ENCODE measurements at places on chromosomes 13 and 19.

GRCh38 chr13:111907341-111907880 is 159.5 kb upstream of the SOX1 start:
- no peak for DNase-seq

DNA sequence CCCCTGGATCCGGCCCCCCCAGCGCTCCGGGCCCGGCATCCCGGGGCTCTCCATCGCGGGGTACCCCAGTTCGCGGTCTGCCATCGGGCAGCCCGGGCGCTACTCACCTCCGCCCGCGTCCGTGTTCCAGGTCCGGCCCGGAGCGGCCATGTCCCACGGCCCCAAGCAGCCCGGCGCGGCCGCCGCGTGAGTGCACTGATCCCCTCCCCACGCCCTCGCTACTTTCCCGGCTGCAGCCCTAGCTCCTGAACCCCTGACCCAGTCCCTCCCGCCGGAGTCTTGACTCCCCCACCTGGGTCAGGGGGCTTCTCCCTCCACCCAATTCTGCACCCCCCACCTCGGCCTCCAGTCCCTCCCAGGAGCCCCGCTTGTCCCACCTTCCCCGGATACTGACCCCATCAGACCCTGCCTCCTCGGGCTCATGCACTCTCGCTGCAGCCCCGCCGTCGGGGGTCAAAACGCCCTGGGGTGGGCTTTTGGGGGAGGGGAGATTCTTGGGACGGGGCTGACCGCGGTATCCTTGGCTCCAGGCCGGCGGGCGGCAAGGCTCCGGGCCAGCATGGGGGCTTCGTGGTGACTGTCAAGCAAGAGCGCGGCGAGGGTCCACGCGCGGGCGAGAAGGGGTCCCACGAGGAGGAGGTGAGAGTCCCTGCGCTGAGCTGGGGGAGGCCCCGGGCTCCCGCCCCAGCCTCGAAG is 566 bp downstream of the HMG20B start:
- peak; percentile 41 for DNase-seq

DNA sequence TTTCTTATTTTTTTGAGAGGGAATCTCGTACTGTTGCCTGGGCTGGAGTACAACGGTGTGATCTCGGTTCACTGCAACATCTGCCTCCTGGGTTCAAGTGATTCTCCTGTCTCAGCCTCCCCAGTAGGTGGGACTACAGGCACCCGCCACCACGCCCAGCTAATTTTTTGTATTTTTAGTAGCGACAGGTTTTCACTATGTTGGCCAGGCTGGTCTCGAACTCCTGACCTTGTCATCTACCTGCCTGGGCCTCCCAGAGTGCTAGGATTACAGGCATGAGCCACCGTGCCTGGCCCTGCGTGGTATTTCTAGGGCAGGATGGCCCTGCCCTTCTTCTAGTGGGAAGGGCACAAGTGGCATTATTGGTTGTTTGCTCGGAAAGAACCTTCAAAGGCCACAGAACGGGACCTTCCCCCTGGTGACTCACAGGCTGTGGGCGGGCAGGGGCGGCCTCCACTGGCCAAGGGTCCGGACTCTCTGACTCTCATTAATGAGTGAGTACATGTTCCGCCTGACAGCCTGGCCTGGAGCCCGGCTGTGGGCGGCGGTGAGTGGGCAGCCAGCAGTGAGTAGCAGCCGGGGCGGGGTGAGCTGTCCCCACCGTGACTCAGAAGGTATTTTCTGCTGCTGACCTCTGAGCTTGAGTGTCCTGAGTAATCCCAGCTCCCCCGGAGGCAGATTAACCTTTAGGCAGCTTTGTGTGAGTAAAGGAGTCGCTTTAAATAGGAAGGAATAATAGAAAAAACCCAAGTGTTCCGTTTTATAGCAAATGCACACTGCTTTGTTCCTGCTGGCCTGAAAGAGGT is 5.1 kb downstream of the DOT1L start:
- DNase-seq: peak; percentile 85

GRCh38 chr13:108985166-108985565 is 355.8 kb downstream of the MYO16 start:
- no peak for DNase-seq

- DNase-seq: no peak
Measured at GRCh38 chr19:56097306-56097705, 23.8 kb downstream of the ZNF787 start.

GRCh38 chr19:16073988-16074387 is 2.3 kb upstream of the TPM4 start:
- DNase-seq: no peak

- DNase-seq: no peak
Measured at GRCh38 chr13:30121666-30122065, 185.7 kb downstream of the KATNAL1 start.

DNA sequence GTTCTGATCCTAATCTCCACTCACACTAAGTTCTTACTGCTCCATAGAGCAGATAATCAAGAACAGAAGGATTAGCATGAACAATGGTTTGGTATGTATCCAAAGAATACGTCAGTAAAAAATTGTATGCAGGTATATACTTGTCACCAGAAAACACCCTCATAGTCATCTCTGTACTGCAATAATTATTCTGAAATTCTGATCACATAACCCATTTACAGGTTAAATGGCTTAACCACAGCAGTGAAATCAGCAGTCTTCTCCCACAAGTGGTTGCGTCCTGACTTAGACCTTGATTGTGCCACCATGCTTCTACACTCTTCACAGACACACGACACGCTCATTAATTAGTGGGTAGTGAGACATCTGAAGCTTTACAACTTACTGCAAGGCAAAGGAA is 50.9 kb downstream of the LNX2 start:
- DNase-seq: no peak

DNA sequence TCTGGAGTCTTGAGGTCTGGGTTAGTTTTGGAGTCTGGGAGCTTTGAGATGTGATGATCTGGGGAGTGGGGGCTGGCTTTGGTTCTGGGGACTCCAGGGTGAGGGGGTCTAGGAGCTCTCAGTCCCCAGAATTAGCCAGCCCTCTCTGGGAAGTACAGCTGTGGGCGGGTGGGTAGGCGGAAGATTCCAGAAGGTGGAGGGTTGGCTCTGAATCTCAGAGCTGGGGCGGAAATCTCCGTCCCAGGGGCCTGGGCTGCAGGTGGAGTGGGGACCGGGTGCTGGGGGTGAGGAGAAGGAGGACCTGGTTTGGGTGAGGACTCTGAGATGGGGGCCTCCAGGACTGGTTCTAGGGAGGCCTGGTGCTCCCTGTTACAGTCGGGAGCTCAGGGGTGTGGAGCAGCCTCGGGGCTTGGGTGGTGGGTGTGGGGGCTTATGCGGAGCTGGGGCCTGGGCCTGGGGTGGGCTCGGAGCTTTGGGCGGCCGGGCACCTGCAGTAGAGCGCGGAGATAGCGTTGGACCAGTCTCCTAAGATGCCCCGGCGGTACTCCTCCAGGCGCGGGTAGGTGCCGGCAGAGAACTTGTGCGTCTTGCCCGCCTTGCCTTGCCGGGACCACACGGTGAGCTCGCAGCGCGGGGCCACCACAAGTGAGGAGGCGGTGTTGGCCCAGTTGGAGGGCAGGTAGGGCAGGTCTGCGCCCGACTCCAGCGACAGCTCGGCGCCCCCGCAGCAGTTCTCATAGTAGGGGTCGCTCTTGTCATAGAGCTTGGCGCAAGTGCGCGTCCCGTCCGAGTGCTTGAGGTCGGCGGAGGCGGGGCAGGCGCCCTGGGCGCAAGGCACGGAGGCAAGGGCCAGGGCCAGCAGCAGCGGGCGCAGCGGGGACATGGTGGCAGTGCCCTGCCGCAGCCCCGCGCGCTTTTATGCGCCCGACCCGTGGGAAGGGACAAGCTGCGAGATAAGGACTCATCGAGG is at the start of gene SYCN:
Gene SYCN (minus strand): TSS at position 892 of the 970 bp plus-strand sequence. CDS start 9 bp downstream, at position 883.
- no peak for DNase-seq

- no peak for DNase-seq
Measured at GRCh38 chr13:70170689-70171088, 62.4 kb upstream of the KLHL1 start.

DNA sequence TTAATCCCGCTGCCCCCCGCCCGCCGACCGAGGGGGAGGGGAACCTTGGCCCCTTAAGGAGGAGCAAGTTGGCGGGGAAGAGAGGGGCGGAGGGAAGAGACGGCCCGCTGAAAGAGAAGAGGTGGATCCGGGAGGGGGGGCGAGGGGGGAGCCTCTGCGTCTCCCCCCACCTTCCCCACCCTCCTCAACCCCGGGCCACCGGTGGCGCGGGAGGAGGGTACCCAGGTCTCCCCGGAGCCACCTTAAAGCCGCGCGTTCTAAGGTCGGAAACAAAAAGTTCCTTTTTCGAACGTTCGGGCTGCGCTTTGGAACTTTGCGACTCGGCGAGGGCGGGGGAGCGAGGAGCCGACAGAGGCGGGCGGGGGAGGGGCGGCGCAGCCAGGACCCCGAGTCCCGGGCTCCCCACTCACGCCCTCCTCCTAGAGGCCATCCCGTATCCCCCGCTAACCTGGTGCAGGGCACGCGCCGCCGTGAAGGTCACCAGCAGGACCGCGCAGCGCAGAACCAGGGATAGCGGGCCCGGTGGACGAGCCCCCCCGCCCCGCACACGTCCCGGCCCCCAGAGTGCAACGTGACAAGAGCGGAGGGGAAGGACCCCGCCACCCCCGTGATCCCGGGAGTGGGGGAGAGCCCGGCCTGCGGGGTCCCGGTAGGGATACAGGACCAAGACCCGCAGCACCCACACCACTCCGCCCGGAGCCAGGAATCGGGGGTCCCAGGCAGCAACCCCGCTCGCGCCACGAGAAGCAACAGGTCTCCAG is 659 bp downstream of the ERF start:
- DNase-seq: peak; percentile 87

DNA sequence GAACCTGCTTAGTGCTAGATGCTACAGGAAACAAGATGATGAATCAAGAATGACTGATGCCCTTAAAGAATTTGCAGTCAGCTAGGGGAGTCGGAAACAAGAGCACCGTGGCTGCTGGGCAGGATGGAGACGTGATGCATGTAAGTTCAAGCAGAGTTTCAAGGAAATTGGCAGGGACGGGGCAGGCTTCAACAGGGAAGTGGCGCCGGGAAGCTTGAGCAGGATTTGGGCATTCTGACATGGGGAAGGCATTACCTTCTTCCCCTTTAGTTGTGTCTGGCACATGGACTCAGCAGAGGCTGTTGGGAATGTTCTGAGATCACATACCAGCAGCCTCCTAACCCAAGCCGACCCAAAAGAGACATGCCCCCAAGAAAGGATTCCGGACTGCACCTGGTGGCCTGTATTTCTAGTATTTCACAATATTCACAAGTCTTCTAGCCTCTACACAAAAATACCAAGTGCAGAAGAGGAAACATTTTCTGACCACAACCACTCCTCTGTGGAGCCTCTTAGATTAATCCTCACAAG is 138.2 kb downstream of the CRYL1 start:
- DNase-seq: no peak

DNA sequence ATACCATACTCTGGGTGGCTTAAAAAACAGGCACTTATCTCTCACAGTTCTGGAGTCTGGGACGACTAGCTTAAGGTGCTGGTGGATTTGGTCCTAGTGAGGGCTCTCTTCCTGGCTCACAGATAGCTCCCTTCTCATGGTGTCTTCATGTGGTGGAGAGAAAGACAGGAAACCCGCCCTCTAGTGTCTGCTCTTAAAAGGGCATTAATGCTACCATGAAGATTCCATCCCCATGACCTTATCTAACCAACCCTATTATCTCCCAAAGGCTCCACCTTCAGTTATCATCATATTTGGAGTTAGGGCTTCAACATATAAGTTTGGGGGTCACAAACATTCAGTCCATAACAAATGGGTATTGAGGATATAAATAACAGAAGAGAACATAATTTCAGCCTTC is 139.4 kb downstream of the HS6ST3 start:
- no peak for DNase-seq

DNA sequence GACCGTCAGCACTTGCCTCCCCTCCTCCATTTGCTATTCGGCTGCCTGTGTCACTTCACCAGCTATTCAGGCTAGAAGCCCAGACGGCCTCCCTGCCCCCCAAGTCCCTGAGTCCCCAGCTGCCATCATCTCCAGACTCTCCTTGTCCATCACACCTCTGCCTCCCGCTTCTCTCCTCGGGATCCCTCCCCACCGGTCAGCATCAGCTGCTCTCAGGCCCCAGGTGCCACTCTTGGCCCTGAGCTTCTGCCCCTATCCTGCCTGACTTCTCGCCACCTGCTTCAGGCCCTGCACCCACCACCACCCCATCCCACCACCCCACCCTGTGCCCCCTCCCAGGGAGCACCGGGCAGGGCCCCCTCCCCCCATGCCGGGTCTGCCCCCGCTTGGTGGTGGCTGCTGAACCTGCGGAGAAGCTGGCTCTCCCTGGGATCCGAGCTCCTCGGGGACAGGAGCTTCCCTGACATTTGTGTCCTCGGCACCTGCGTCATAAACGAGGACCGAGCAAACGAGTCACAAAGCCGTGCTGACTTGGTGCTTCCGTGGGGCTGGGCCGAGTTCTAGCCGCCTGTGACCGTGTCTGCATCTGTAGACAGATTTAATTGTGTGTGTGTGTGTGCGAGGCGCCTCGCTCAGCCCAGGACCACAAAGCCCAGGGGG is 70.3 kb upstream of the MCF2L start:
- DNase-seq: no peak

- no peak for DNase-seq
Measured at GRCh38 chr13:34409496-34410182, 532.4 kb upstream of the NBEA start.

DNA sequence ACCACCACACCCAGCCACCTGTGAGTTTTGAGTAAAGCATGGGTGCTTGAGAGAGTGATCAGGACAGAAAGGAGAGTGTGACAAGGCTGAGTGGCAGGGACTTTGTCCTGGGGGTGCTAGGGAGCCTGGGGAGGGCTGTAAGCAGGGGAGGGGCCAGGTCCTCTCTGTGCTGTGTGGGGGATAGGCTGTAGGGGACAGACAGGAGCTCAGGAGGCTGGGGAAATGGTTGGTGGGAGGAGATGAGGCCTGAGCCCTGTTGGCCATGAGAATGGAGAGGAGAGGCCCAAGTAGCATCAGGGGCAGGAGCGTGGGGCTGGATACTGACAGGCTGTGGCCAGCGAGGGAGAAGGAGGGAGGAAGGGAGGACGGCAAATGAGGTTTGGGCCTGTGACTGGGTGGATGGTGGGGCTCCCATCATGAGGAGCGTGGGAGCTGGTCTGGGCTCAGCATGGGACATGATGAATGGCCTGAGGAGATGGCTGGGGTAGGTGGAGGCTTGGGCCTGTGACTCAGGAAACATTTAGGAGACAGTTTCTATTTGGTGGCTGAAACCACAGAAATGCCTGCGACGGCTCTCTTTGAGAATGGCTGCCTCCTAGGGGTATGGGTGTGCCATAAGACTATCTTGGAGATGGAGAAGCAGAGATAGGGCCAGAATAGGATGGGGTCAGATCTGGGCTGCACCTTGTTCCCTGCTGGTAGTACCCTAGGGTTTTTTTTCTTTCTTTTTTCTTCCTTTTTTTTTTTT is 25.0 kb downstream of the GRIN2D start:
- peak; percentile 54 for DNase-seq

GRCh38 chr19:3669947-3670795 is 30.1 kb downstream of the PIP5K1C start:
- DNase-seq: no peak

GRCh38 chr13:44837250-44837649 is 152.0 kb downstream of the NUFIP1 start:
- no peak for DNase-seq

GRCh38 chr19:44792281-44792680 is 14.6 kb downstream of the CBLC start:
- DNase-seq: no peak

All from stimulated activated effector memory CD8-positive, alpha-beta T cell treated with anti-CD3 and anti-CD28 coated beads, Interleukin-12 subunit alpha, Interleukin-12 subunit beta, amount 100 ng/mL, for 72 hours (primary cell).